Effector memory CD8-positive, alpha-beta T cell (primary cell): ENCODE measurements at places on chromosomes 5 and 9.

DNA sequence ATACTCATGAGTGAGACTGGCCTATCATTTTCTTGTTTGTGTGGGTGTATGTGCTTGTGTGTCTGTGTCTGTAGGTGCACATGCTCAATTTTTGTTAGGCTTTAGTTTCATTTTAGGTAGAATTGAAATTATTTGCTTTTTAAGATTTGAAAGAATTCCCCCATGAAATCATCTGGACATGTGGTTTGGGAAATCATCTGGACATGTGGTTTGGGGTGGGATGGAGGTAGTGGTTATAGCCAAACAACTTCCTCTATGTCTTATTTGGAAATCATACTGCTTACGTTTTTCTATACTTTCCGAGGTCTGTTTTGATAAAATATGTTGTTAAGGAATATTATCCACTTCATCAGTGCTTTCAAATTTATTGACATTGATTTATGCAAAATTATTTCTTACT is 485.4 kb upstream of the CLINT1 start:
- DNase-seq, result no peak

GRCh38 chr5:109584986-109585599 is 104.6 kb upstream of the MAN2A1 start:
- DNase-seq, result no peak

GRCh38 chr9:136754626-136755301 is 3.3 kb downstream of the LCN8 start:
- no peak for DNase-seq

- DNase-seq, result no peak
These were observed 440.1 kb upstream of the ADAMTS16 start for GRCh38 chr5:4700069-4700468.

- DNase-seq, result no peak
These were observed 57.7 kb downstream of the PDE4D start for GRCh38 chr5:59835800-59836199.

DNA sequence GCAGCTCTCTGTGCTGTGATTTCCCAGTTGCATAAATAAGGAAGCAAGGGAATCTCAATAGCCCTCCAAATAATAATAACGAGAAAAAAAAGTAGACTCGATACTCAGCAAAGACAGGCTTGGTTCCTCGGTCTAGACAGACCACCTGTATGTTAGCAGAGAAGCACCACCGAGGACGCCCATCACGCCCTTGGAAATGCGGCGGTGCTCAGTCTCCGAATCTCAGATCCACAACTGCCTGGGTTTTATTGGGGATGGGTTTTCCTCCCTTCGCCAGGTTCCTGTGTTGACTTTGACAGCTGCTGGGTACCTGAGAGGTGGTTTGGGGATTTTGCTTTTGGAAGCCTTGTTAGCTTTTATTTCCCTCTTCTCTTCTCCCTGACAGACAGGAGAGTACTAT is 7.2 kb downstream of the DAB2IP start:
- DNase-seq, result no peak

DNA sequence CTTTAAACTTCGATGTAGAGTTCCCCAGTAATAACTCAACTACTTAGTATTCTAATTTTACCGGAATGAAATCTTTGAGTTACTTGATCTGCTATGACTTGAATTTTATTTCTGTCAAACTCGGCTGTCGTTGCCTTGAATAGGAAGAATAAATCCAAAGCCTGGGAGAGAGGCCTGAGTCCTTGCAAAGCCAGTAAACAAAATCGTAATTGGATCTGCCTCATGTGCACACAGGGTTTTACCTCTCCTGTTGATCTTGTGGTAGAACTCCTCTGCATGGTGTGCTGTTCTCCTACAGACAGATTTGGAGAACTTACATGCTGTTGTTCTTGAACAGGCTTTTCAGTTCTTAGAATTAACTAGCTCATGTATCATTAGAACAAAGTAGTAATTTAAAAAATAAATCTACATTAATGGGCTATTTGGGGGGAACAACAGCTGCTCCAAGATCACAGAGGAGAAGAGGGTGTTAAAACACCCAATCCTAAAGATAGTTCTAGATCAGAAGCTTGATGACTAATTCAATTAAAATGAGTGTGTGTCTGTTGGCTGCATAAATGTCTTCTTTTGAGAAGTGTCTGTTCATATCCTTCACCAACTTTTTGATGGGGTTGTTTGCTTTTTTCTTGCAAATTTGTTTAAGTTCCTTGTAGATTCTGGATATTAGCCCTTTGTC is 28.9 kb downstream of the HSPB3 start:
- DNase-seq, result no peak

DNA sequence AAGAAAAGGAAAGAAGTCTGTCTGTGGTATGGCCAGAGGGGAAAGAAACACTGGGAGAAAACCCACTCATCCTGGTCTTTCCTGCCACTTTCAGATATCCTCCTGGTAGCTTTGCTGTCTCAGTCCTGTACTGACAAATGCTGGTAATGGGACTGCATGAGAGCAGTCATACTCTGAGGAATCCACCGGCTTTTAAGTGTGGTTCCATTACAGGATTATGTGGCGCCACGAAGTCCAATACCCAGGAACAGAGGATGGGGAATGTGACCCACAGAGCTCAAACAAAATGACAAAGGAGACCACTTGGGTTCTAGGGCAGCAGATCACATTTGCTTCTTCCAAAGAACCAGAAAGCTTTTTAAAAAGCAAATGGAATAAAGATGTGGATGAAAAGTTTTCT is 26.3 kb upstream of the FBP1 start:
- no peak for DNase-seq

- DNase-seq, result no peak
These were observed 43.8 kb downstream of the ADAMTS16 start for GRCh38 chr5:5183933-5184332.

DNA sequence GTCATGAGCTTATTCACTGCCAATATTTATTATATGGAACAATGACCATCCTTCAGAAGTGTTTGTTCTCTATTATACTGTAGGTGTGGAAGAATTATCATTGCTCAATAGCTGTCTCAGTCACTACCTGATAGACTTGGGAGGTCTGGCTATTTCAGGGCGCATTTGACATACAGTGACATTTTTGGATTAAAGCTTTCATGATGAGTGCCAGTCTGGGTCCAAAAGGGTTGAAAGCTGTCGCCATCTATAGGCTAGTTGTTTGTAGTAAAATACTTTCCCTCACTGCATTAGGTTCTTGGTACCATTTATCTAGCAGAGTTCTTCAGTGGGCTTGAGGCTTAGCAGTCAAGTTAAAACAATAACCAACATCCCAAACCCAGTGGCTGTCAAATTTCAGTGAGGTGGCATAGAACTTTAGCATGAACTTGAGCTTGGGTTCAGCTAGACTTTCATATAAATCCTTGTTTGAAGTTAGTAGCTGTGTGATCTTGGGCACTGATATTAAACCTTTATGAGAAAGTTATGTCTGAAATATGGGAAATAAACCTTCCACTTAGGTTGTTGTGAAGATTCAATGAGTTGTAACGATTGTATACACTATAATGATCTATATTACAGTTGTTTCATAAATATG is 110.5 kb upstream of the CDKN2B start:
- DNase-seq, result no peak

DNA sequence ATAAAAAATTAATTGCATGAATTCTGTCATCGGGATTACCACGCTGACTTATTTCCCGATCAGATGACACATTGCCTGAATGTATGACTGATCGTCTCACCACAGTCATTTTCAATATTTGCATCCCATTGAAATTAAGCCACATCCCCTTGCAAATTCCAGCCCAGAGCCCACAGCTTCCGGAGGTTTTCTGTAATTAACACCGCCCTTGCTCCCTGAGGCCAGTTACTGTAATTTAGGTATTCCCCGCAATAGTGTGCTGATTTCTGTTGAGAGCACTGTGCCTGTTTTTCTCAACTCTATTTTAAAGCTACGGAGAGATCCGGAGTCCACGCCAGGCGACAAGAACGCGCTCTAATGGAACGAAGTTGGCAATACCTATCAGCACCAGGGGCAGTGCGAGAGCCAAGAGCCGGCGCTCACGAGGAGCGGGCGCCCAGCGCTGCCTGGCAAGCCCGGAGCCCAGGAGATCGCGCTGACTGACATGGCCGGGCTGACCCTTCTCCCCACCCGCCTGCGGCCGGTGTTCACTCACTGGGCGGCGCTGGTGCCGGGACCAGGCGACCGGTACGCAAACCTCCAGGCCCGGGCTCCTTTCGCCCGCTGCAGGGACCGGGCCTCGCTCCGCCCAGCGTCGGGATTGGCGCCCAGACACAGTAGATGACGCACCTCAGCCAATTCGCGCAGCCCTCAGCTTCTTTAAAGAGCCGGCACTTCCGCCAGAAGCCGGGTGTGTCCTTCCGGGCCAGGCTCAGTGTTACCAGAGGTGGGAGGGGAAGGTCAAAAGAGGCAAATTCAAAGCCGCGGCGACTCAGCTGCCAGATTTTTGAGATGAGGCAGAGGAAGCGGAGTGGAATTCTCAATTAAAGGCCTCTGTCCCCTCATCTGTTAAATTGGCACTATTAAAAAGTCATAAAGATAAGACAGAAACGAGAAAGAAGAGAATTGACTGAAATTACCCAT is at the start of gene PLGRKT:
TSS of gene PLGRKT (minus strand) at position 672 of the 963 bp plus-strand sequence. CDS start 5,948 bp downstream, outside the sequence.
- DNase-seq, result peak; percentile 88

GRCh38 chr9:114001410-114001685 is 76.8 kb downstream of the AMBP start:
- no peak for DNase-seq

- no peak for DNase-seq
These were observed 67.0 kb upstream of the SIMC1 start for GRCh38 chr5:176171171-176171760.

DNA sequence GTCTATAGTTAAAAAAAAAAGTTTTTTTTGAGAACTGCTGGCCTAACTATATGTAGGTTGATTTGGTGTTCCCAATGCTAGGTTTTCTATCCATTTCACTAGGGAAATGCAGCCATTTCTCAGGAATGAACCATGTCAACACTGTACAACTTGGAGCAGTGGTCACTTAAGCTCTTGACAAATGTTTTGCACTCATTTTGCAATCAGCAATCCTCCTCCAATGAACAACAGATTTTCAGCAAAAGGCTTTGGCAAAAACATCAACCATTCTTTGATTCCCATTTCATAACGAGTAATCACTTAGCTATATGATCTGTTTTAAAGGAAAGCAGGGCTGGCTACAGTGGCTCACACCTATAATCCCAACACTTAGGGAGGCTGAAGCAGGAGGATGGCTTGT is 17.9 kb downstream of the STRBP start:
- DNase-seq, result no peak

DNA sequence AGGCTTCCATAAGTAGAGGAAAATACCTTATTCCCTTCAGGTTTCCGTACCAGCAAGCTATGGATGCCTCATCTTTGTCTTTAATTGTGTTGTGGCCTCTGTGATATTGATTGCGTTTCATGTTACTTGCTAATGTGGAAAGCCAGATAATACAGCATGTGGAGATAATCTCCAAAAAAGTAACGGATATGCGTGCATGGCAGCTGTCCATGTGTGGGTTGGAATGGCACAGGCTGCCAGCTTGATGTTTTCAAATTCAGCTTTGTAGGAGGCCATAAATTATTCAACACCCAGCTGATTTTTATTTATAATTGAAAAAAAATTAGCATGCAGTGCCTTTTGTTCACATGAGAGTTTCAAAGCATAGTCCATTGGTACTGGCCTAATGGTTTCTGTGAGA is 144.9 kb downstream of the GIN1 start:
- no peak for DNase-seq

DNA sequence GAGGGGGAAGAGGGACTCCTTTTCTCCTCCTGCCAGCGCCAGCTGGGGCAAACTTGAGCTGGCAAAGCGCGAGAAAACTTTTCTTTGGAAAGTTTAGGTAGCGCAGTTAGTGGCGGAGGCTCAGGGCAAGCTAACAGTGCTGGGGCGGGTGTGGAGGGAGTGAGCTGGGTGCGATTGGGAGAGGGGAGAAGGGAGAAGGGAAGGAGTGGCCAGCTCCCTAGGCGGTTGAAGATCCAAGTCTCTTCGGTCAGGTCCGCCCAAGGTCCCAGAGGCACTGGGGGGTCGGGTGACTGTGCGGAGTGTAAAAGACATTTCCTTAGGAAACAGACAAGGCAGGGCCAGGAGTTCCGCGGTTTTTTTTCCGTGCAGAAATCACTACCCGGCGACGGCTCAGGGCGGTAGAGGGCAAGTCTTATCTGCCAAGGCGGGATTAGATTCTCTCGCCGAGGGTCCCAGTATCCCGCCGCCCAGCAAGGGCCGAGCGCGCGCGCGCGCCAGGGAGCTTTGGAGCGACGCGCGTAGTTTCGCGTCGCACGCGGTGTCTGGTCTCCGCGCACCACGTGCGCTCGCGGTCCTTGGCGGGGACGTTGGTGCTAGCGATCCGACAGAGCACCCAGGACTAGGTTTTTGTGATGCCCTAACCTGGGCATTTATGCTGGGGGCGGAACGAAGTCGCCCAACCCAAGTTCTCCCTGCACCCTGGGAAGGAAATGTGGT is 33.6 kb upstream of the NFIB start:
- no peak for DNase-seq

- DNase-seq, result no peak
These were observed 703 bp downstream of the ISCA1 start for GRCh38 chr9:86281593-86282076.

DNA sequence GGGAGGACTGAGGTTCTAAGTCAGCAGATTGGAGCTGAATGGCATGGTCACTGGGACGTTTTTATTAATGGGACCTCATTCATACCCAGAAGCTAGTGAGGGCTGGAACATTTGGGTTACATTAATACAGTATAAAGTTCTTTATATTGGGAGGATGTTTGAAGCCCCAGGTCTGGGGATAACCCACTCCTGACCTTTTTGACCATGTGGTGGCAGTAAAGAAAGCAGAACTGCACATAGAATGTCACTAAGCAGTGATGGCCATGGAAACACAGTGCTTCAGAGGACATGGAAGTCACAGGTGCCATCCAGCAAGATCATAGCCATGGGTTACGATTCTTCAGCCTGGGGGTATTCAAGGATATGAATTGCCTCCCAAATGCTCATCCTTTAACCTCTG is 176.0 kb downstream of the ATP10B start:
- no peak for DNase-seq

GRCh38 chr5:123997462-123998215 is 485.7 kb downstream of the CSNK1G3 start:
- DNase-seq, result no peak

- DNase-seq, result no peak
These were observed 335.6 kb downstream of the ZNF608 start for GRCh38 chr5:124410539-124411488.
